Breast epithelium (tissue), 4 donors: ENCODE measurements at places on chromosomes 6 and 20. TPM values are rescaled to one million over a fixed set of nuclear protein-coding genes. Genes with fewer than 3 reads are reported as not detected.

Gene POU5F1
- 4.5 TPM for total RNA-seq

Gene SS18L1
- 12.5 TPM for total RNA-seq

GRCh38 chr6:170166511-170167122 is 124.3 kb downstream of the DLL1 start:
- no peak for DNase-seq

Gene STX7
- total RNA-seq = 28.5 TPM

Gene NFS1
- total RNA-seq = 36.1 TPM

Gene NKX2-2
- total RNA-seq = not detected

Gene CPXM1
- total RNA-seq = 45.4 TPM

DNA sequence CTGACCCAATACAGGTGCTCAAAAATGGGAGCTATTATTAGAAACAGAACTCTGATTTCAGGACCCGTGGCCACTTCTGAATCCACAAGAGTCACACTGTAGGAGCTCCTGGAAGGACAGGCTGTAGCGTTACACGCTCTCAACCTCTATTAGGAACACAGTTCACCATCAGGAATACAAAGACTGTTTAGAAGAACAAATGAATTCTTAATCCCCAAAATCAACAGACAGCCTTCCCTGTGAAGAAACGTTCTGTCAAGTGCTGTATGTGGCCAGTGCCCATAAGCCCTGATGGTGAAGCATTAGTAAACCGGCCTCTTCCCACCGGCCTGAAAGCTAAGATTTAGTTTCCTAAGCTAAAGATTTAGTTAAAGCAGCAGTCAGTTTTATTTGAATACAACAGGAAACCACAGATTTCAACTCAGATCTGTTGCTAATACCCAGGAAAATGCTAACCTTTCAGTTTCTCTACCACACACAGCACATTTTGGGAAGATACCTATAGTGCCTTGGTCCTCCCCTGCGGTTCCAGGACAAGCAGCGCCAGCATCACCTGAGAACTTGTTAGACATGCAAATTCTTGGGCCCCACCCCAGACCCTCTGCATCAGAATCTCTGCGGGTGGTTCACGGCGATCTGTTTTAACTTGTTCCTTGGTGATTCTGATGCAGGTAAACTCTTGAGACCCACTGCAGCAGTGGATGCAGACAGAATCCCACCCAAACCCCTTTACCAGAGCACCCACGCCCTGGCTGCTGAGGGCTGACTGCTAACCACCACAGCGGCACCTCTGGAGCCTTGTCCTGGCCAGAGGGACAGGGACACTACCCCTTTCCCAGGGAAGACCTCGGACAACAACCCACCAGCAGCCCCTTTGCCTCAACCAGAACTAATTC is 33.4 kb downstream of the MTRES1 start:
- DNase-seq = no peak

Gene TFAP2A
- 46.0 TPM for total RNA-seq

DNA sequence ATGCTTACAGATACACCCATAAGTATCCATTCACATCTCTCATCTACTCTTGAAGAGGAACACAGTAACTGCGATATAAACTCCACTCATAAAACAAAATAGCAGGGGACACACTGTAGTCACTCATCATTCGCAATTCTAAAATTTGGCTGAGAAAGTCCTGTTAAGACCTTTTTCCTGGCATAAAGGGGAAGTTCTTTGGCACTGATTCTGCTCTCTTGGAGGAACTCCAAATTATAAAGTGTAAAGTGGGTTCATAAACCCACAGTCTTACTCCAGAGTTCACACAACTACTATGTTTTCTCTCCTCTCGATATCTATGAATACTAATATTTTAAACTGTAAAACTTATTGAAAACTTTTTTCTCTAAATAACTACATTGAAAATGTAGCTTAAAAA is 80.6 kb downstream of the ADGB start:
- no peak for DNase-seq

- DNase-seq = no peak
Observed at GRCh38 chr6:4670824-4671409, 105.3 kb upstream of the CDYL start.

Gene NR2E1
- not detected for total RNA-seq

Gene AIF1
- total RNA-seq = 28.2 TPM

Gene MCCD1
- total RNA-seq = not detected

DNA sequence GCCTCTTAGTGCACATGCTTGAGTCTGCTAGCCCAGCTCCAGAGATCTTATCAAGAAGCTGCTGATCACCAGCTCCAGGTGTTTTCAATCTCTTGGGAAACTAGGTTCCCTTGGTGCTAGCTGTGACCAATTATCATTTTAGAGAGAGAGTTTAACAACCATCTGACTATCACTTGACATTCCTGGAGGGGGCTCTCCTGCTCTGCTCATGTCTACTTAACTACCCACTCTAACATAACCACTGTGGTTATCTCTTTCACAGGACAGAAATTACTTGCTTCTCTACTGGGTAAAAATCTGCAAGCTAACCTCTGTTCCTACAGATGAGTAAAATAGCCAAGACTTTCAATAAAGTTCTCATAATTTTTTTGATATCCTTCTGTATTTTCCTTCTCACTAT is 823.4 kb upstream of the GJE1 start:
- no peak for DNase-seq

Gene ZNF165
- 0.16 TPM for total RNA-seq

GRCh38 chr6:125743604-125744003 is 5.8 kb upstream of the HEY2 start:
- no peak for DNase-seq
